ENCODE measurements at places on chromosomes 5 and 9.

DNA sequence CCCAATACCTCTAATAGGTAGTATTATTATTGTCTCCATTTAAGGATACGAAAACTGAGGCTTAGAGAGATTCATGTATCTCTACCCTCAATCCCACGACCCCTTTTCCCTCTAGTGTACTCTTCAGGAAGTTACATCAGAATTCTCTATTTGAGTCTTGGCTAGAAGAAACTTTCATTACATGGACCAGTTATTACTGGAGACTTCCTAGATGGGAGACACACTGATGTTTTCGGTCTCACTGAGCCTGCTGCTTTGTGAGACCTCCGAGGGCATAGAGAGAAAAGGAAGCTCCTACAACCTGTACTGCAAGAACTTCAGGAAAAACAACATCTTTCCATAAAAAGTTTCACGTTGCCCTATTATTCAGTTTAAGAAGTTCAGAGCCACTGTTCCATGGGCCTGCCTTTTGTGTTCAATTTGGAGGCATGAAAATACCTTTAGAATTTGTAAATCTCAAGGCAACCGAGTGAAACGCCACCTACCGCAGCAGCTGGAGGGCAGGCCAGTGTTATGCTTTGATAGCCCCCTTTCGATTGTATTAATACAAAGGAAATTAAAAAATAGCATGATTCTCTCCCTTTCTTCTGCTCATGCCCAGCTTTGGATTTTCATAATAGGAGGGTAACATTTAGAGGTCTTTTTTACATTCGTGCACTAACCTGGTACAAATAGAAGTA is 223.3 kb downstream of the EBF1 start:
- no peak for DNase-seq

- DNase-seq, result no peak
Measured at GRCh38 chr9:90546200-90546599, 96.4 kb downstream of the DIRAS2 start.

- no peak for DNase-seq
Measured at GRCh38 chr5:139524940-139525585, 36.1 kb upstream of the UBE2D2 start.

DNA sequence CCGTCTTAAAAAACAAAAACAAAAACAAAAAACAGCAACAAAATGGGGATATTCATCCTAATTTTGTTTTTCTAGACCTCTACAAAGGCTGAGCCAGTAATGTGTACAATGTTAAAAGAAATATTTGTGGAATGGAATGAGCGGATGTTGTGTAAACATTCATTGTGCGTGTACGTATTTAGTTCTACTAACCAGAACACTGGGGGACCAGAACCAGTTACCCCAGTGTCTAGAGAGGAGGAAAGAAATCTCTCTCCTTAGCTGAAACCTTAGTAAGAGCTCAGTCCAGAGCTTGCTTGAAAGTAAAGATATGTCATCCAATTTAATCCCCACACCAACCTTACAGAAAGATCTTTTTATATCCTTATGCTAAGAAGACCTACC is 106.7 kb upstream of the CPEB4 start:
- DNase-seq, result no peak

DNA sequence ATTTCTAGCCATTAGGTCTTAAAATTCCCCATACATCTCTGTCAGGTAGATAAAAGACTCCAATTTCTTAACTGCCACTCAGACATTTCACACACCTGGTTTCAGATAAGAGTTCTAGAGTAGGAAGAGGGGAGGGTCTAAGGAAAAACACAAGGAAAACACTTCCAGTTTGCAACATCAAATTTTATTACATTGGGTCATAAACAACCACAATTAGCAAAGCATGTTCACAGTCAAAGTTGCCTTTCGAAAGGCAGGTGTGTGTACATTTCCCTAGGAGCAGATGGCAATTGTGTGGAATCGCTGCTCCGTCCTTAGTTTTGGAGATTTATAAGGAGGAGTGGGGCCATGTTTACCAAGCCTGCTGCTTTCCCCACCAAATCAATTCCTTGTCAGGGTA is 120.8 kb downstream of the DMRT2 start:
- no peak for DNase-seq

- no peak for DNase-seq
Measured at GRCh38 chr9:107933097-107933496, 443.5 kb upstream of the KLF4 start.

DNA sequence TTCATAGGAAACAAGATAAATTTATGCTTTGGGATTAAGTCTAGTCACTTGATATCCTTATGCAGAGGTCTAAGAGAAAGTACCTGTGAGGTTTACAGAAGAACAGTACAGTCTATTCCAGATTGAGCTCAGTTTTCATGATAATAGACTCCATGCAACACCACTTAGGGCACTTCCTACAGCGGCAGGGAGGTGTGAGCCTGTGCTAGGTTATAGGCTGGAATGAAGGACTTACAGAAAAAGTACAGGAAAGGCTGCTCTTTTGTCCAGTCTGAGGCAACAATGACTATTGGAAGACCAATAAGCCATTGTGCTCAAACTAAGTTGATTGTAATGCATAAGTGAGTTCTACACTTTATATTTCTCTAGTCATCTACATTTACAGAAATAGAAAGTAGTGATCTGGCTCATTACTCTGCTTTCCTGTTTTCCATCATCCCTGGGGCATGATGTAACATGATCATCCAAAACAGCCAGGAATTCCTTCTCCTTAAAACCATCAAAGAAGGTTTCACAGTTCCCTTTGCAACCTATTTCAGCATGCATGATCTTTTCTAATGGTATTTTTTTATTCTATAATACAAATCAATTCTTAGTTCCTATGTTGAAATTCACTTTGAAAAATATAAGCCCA is 322.8 kb downstream of the SLF1 start:
- no peak for DNase-seq

GRCh38 chr9:136019041-136019680 is 58.0 kb upstream of the UBAC1 start:
- no peak for DNase-seq

GRCh38 chr5:160303690-160304089 is 8.7 kb downstream of the CCNJL start:
- no peak for DNase-seq
